Right kidney (tissue), 9 donors: ENCODE measurements at places on chromosomes 2 and 18.

GRCh38 chr18:68839701-68840100 is 41.8 kb downstream of the CCDC102B start:
- DNase-seq: no peak

DNA sequence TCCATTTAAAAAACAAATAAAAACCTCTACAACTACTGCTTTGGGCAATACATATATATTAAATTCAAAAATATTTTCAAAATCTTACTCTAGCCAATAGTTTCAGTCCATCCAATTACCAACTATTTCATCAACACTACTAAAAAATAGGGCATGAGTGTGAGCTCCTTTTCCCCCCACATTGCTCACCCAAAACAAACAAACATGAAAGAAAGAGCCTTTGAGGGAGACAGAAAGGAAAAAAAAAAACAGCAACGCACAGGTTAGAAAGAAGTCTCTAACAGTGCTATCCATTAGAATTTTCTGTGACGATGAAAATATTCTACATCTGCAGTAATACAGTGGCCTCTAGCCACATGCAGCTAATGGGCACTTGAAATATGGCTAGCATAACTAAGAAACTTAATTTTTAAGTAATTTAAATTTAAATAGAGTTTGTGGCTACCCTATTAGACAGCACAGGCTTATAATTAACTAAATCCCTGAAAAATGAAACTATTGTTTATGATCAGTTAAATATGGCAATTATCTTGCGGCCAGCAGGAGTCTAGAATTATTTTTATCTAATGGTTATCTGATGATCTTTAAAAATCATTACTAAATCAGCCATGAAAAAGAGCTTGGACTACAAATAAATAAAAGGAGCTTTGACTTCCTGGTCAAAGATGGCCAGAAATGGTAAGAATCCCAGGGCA is 59.2 kb downstream of the RBMS1 start:
- DNase-seq: no peak

GRCh38 chr2:142834021-142834420 is 43.4 kb upstream of the KYNU start:
- DNase-seq: no peak

DNA sequence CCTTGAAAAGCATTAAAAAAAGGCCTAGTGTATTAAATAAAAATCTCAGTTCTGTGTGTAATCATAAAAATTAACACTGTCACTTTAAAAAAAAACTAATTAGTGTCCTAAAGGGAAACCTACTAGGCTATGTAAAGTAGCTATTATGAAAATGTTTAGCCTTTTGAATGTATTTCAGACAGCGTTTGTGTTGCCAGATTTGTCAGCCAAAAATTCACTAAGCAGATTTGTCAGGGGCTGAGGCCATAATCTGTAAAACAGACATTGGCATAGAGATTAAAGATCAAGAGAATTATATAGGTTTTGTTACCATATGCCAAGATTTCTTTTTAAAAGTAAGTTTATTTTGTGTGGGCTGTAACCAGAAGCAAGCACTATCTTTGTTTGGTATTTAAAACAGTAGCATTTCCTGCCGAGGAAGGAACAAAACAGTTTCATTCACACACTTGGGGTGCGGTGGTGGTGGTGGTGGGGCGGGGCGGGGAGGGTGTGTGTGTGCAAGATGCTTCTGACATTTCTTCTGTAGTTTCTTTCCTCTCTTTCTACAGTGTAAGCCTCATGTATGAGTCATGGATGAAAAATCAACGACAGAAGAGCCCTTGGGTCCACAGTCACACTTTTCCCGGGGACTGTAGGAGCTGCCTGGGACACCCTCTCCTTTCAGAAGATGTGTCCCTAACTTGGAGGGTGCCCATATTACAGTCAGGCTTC is 328.5 kb upstream of the FANCL start:
- DNase-seq: no peak

DNA sequence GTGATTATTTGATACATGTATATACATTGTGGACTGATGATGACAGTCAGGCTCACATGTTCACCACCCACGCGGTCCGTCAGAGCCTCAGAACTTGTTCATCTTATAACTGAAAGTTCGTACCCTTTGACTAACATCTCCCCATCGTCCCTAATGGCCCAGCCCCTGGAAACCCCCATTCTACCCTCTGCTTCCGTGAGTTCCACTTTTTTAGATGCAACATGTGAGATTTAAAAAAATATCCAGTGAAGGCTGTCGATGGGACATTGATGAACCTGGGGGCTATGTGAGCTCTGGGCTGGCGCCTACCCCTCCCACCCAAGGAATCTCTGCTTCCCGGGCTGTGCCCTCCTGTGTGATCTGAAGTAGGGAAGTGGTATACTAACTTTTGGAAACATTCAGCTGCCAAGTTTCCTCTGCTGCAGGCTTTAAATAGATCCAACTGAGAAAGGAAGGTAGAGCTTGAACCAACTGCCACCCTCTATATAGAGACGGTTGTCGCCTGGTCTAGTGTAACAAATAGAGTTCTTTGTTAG is 163.8 kb downstream of the FAM210A start:
- no peak for DNase-seq
